ENCODE measurements at places on chromosomes 2 and 18.

DNA sequence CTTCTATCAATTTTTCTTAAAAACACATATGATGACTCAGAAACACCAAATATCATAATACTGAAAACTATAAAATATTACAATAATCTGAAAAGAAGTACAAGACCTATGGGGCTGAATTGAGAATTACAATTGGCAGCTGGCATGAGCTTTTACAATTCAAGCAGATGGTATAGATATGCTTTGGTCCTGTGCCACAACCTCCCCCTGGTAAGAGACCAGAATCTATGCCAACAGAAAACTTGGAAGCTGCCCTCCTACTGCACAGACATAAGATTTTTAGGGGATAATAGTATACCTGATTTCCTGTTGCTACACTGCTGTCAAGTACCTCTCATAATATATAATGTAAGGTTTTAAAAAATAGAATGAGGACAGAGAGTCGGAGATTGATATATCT lies 46.8 kb upstream of the CDH7 start:
- DNase-seq = no peak

DNA sequence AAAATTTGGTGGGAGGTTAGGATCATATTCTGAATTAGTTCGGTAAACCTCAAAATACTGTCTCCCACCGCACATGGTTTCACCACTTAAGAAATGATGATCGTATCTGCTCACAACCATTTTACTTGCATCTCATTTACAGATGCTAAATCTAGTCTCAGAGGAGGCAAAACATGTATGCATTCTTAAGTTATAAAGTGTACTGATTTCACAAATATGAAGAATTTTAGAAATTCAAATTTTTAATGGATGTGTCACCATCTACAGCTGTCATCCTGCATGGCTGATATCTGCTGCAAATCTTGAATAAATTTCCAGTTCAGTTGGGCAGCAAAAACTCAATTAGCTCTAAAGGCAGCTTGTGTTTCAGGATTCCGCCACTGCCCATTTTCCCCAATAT lies 243.3 kb upstream of the KCNJ3 start:
- DNase-seq = no peak

DNA sequence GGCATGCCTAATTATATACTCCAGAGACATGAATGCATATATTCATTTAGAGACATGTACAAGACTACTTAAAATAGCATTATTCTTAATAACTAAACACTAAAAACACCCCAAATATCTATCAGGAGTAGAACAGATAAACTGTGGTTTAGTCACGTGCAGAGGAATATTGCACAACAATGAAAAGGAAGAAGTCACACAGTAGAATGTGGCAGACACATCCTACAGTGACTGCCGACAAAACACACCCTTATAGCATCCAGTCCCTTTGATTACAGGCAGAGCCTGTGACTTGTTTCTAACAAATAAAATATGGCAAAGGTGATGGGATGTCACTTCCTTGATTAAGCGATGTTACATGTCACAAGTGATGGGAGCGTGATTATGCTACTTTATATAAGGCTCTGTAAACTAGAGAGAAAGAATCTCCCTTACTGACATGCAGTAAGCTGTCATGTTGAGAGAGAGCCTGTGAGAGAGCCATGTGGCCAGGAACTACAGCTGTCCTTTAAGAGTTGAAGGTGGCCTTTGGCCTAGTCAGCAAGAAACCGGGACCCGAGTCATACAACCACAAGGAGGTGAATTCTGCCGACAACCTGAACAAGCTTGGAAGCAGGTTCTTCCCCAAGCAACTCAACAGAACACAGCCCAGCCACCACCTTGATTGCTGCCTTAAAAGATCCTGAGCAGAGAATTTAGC lies 39.1 kb upstream of the LGALSL start:
- no peak for DNase-seq

GRCh38 chr18:57803103-57803969 lies at the start of gene ATP8B1:
ATP8B1 (minus strand) TSS chr18:57803315; CDS start chr18:57731807, 71,508 bp downstream.
- no peak for DNase-seq

Measured in stimulated activated CD4-positive, alpha-beta T cell treated with anti-CD3 and anti-CD28 coated beads, TNF-alpha, amount 100 ng/mL, for 48 hours (primary cell).